H9 (cell line): ENCODE measurements at places on chromosomes 16 and 17. TPM values are rescaled to one million over a fixed set of nuclear protein-coding genes. Genes with fewer than 3 reads are reported as not detected.

GRCh38 chr17:75869282-75870141 lies 8.9 kb downstream of the TRIM47 start:
- no peaks in the 10 kb centered on the region for H3K27me3 ChIP-seq
- H3K4me1 ChIP-seq = no peaks in the 10 kb centered on the region; the same call in 1 of the 2 replicates
- no peak overlapping the region for H3K4me3 ChIP-seq
- H3K27ac ChIP-seq = no peak overlapping the region

Gene APOBR
- not detected in 2 replicates for total RNA-seq

GRCh38 chr17:72297326-72298115 lies 176.7 kb downstream of the SOX9 start:
- no peaks in the 10 kb centered on the region for H3K27me3 ChIP-seq
- no peaks in the 10 kb centered on the region; the same call in 1 of the 2 replicates for H3K4me1 ChIP-seq
- H3K27ac ChIP-seq = no peak overlapping the region
- H3K36me3 ChIP-seq = no peaks in the 10 kb centered on the region
- no peak for DNase-seq
- H3K4me3 ChIP-seq = no peak overlapping the region

Gene FOXK2
- total RNA-seq = 59.6 and 72.0 TPM in 2 replicates

GRCh38 chr17:57275071-57275764 lies 18.9 kb downstream of the MSI2 start:
- peaks cover 17% of the 10 kb centered on the region for H3K36me3 ChIP-seq
- DNase-seq = no peak

DNA sequence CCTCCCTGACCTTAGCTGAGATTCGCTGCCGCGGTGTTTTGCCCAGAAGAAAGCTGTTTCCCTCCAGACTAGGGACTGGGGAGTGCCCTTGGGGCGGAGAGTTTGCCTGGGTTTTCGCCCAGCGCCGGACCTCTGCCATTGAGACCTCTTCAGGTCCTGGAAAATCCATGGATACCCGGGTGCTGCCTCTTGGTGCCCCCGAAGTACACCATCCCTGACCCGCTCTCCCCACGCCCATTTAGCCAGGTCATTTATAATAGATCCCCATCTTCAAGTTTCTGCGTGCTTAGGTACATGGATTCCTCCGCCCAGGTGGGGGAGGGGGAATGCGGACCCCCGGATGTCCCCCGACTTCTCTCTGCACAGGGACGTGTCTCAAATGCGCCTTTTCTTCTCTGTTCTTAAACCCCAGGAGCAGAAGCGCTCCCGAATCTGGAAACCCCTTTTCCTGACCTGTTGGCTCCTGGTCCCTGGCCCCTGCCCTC lies 15.0 kb upstream of the CBX8 start:
- peak; percentile 67 for DNase-seq
- H3K36me3 ChIP-seq = no peaks in the 10 kb centered on the region; the same call in 2 of the 3 replicates
- no peaks in the 10 kb centered on the region for H3K4me1 ChIP-seq
- H3K4me3 ChIP-seq = peak overlapping the region; percentile 39

Gene TEX19
- total RNA-seq = 1.4 and 1.5 TPM in 2 replicates

Gene TERB1
- not detected in 2 replicates for total RNA-seq

Gene KRT32
- not detected in 2 replicates for total RNA-seq

DNA sequence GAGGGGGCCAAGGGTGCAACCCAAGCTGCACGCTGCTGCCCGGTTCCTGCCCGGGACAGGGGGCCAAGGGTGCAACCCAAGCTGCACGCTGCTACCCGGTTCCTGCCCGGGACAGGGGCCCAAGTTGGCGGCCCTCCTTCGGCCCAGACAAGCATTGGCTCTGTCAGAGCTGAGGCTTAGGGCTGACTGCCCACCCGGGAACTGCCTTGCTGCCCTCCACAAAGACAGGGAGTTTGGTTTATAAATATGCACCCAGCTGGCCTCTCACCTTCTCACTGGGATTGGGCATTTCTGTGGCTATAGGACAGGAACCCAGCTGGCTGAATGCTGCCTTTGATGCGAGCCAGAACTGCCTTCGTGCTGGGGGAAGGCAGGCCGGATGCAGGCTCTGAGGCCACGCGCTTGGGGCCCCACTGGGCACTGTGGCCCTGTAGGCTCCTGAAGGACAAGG lies 105.7 kb downstream of the IRX5 start:
- DNase-seq = peak; percentile 9
- H3K4me1 ChIP-seq = no peaks in the 10 kb centered on the region
- no peaks in the 10 kb centered on the region for H3K36me3 ChIP-seq
- no peaks in the 10 kb centered on the region for H3K27me3 ChIP-seq
- no peak overlapping the region for H3K4me3 ChIP-seq

GRCh38 chr16:11100239-11100750 lies 155.7 kb downstream of the SOCS1 start:
- H3K4me3 ChIP-seq = no peak overlapping the region
- H3K4me1 ChIP-seq = no peaks in the 10 kb centered on the region; the same call in 1 of the 2 replicates
- H3K27ac ChIP-seq = no peak overlapping the region
- H3K36me3 ChIP-seq = no peaks in the 10 kb centered on the region
- no peaks in the 10 kb centered on the region for H3K27me3 ChIP-seq

DNA sequence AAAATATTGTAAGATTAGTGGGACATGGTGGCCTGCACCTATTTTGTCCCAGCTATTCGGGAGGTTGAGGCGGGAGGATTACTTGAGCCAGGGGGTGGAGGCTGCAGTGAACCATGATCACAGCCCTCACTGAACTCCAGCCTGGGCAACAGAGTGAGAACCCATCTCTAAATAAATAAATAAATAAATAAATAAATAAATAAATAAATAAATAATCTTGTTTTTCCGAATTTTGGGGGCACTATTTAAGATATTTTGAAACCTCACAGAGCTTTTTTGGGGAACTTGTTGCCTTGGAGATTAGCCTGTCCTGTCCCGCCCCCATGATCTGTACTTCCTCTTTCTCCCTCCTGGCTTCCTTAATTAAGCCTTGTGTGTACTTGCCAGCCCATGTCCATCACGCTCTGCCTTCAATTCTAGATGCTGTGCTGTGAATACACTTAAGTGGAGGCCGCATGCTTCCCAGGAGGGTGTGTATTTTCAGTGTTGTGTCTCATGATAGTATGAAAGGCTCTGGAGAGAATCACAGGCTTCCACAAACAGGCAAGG lies 4.4 kb downstream of the LGALS9 start:
- H3K27ac ChIP-seq = no peak overlapping the region
- H3K27me3 ChIP-seq = no peaks in the 10 kb centered on the region
- DNase-seq = no peak
- H3K36me3 ChIP-seq = no peaks in the 10 kb centered on the region
- H3K4me3 ChIP-seq = no peak overlapping the region
- H3K4me1 ChIP-seq = no peaks in the 10 kb centered on the region; the same call in 1 of the 2 replicates

DNA sequence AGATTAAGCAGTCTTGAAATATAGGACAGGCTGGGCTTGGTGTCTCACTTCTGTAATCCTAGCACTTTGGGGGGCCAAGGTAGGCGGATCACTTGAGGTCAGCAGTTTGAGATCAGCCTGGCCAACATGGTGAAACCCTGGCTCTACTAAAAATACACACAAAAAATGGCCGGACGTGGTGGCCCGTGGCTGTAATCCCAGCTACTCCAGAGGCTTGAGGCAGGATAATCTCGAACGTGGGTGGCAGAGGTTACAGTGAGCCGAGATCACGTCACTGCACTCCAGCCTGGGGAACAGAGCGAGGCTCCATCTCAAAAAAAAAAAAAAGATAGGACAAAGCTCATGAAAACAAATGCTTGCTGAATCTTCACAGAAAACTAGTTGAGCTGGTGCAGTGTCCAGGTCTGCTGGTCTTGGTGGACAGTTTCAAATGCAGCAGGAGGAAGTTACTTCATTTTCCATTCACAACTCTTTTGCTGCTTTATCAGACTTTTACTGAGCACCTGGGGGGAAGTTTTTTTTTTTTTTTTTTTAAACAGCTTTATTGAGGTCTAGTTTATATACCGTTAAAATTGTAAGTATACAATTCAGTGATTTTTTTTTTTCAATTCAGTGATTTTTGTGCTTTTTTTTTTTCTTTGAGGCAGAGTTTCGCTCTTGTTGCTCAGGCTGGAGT lies 45.2 kb downstream of the SNX29 start:
- no peaks in the 10 kb centered on the region for H3K36me3 ChIP-seq
- H3K27ac ChIP-seq = no peak overlapping the region
- H3K4me3 ChIP-seq = no peak overlapping the region
- H3K4me1 ChIP-seq = no peaks in the 10 kb centered on the region
- H3K27me3 ChIP-seq = no peaks in the 10 kb centered on the region

DNA sequence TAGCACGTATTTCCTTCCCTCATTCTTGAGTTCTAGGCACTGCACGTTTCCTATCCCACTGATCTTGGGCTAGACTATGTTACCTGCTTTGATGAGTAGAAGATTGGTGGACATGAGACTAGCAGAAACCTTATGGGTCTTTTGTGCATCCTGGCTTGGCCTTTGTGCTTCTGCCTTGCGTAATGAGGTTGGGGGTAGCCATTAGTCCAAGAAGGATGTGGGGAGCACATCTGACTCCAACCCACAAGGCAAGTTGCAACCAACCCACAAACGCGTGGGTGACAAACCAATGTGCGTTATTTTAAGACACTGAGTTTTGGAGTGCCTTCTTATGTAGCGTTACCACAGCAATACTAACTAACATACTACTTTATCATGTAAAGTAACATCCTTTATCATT lies 180.4 kb upstream of the IRX5 start:
- H3K27ac ChIP-seq = no peak overlapping the region
- H3K4me3 ChIP-seq = no peak overlapping the region
- no peak for DNase-seq
- H3K27me3 ChIP-seq = no peaks in the 10 kb centered on the region
- peaks cover 4% of the 10 kb centered on the region; the same call in 1 of the 2 replicates for H3K4me1 ChIP-seq
- no peaks in the 10 kb centered on the region for H3K36me3 ChIP-seq

Gene PTX4
- total RNA-seq = 0.20 TPM in 1 of 2 replicates, not detected in the other

GRCh38 chr16:78333808-78334207 lies 234.4 kb downstream of the WWOX start:
- H3K27ac ChIP-seq = no peak overlapping the region
- no peak for DNase-seq
- no peak overlapping the region for H3K4me3 ChIP-seq
- no peaks in the 10 kb centered on the region; the same call in 1 of the 2 replicates for H3K4me1 ChIP-seq

DNA sequence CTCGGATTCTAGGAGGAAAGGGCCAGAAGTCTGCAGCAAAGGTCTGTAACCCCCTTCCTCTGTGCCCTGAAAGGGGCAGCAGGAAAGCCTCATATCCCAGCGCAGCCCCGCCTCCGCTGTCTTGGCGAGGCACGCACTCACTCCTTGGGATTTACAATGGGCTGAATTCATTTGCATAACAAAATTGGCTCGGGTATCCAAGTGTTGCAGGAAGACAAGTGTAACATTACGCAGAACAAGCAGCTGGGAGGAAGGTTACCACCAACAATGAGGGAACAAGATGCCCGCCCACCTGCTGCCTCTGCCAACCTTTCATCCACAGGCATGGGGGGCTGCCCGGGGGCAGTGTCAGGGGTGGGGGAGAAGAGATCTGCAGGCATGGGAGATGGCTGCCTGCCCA lies 130.4 kb downstream of the MRM1 start:
- H3K4me1 ChIP-seq = peaks cover 16% of the 10 kb centered on the region; the same call in 1 of the 2 replicates
- H3K36me3 ChIP-seq = no peaks in the 10 kb centered on the region
- no peak overlapping the region for H3K27ac ChIP-seq
- no peaks in the 10 kb centered on the region for H3K27me3 ChIP-seq
- H3K4me3 ChIP-seq = peak overlapping the region; percentile 48; the same call in 1 of the 3 replicates

Gene TMEM100
- total RNA-seq = 0.17 TPM in 1 of 2 replicates, not detected in the other

Gene KCNJ18
- not detected in 2 replicates for total RNA-seq

Gene KRT31
- not detected in 2 replicates for total RNA-seq
